NCI-H1048 (cell line): ENCODE measurements at places on chromosomes 1 and 21.

- DNase-seq: no peak
Observed at GRCh38 chr1:116558140-116558549, 12.7 kb downstream of the CD58 start.

GRCh38 chr1:61245696-61246400 lies 163.5 kb downstream of the NFIA start:
- DNase-seq: no peak

DNA sequence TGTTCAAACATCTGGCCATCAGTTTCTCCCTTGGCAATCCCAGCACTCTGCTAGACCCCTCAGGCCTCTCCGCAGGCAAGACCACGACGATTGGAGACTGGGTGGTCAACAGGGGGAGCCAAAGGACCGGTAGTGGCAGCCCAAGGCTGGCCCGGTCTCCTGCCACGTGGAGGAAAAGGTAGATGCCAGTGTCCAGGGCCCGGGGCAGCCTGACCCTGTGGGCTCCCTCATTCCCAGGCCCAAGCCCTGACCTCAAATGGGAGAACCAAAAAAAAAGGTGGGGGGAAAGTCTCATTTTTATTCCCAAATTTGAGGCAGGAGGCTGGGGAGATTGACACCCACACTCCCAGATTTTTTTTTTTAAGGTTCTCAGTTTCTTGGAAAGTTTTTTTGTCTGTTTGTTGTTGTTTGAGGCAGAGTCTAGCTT lies 24.8 kb downstream of the S100A6 start:
- peak; percentile 41 for DNase-seq

- no peak for DNase-seq
Observed at GRCh38 chr1:167871331-167871730, 42.6 kb downstream of the ADCY10 start.

DNA sequence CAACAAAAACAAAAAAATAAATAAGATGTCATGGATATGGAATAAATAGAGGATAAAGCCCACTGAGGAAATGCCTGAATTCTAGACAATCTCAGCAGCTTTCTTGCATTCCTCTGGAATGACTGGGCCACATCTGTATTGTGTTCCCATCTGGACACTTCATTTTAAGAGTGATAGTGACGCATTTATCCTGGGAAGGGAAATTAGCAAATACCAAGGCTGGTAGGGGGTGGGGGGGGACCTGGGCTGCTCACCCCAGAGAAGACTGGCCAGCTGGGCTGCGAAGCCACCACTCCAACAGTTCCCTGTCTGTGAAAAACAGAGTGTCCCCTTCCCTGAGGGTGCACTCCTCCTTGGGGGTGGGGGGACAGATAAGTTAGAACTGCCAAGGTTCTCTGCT lies 106.3 kb downstream of the HIVEP3 start:
- no peak for DNase-seq

DNA sequence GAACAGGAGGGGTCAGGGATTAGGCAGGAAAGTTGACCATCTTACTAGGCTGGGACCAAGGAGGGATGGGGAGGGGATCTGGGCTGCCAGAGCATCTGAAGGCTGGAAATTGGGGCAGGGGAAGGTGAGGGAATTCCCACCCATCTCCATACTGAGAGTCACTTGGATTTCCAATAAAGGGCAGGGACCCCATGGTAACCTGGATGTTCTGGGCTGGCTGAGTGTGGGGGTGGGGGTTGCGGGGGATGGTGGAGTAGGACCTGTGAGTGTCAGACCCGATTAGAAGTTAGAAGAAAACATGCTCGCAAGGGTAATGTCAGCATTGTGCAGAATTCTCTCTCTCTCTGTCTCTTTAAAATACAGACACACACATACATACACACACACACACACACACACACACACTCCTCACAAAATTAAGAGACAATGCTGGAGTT lies 40.0 kb upstream of the EPS15 start:
- no peak for DNase-seq

- DNase-seq: no peak
Observed at GRCh38 chr1:220045356-220046051, 801 bp downstream of the EPRS1 start.

GRCh38 chr1:25694167-25695007 lies 77.8 kb downstream of the MAN1C1 start:
- DNase-seq: no peak

DNA sequence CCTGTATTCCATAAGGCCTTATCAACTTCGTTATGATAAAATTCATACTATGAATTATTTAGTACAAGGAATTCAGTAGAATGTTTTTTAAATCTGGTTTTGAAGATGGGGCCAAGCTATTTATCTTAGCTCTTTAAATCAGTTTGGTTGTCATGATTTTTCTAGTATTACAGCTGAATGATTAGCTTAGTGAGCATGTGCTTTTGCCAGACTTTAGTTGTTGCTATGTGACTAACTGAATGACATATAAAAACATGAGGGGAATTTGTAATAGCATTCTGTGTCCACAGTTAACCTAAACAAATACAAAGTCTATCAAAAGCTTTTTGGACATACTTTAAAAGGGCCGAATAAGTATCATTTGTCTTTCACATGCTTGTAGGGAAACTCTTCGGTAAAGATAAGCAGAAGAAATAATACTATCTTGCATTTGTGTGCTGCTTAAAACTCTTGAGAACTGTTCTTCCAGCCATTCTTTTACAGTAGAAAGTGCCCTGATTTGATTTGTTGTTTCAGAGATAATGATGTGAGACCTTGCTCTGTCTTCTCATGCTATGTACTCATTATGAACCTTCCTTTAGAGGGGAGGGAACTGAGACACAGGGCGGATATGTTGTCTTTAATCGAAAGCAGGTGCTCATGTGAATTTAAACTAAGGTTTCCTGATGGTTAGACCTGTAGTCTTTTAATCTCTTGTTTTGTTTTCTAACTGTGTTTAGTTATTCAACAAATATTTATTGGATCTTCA lies 18.8 kb downstream of the NEK7 start:
- DNase-seq: no peak

DNA sequence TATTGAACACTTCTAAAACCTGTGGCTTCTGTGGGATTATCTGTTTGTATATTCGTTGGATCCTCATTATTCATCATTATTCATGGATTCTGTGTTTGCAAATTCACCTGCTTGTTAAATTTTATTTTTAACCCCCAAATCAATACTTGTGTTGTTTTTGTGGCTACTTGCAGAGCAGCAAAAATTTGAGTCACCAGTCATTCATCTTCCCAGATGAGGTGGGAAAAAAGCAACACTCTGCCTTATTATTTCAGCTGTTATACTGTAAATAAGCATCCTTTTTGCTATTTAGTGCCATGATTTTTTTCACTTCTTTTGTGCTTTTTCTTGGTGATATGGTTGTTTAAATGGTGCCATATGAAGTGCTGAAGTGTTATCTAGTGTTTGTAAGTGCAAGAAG lies 56.7 kb downstream of the RASAL2 start:
- no peak for DNase-seq

- no peak for DNase-seq
Observed at GRCh38 chr1:63774617-63775417, 1.0 kb downstream of the ROR1 start.

DNA sequence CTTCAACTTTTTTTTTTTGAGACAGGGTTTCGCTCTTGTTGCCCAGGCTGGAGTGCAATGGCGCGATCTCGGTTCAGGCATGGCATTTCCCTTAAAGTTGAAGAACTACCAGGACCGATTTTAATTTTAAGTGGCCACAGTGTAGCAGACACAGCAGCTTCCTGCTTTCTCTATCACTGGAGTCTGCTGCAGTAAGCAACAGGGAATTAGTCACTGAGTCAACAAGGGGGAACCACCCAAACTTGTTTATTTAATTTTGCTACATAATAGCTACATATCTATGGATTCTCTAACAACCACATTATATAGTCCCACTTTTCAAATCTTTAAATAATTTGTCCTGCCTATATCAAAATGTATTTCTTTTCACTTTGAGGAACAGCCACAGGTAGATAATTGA lies 12.5 kb upstream of the TNNI3K start:
- no peak for DNase-seq

- DNase-seq: no peak
Observed at GRCh38 chr1:75602486-75602885, 8.4 kb downstream of the SLC44A5 start.

DNA sequence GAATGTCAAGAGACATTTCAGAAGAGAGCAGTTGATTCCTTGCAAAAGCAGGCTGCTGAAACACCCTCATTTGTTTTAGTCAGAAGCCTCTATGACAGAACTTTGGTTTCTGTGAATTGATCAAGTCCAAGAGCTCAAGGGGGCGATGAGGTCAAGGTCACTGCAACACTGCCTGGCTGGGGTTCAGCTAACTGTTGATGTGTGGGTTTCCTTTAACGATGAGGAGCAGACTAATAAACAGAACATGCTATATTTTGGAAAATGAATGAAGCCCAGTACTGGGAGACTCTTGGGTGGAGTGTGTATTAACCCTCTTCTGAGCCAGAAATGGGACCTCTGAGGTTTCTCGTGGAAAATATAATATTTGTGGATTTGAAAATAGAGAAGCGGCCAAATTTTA lies 109.3 kb downstream of the ZC3H11B start:
- DNase-seq: no peak

- DNase-seq: no peak
Observed at GRCh38 chr1:160853754-160854153, 8.9 kb downstream of the CD244 start.

DNA sequence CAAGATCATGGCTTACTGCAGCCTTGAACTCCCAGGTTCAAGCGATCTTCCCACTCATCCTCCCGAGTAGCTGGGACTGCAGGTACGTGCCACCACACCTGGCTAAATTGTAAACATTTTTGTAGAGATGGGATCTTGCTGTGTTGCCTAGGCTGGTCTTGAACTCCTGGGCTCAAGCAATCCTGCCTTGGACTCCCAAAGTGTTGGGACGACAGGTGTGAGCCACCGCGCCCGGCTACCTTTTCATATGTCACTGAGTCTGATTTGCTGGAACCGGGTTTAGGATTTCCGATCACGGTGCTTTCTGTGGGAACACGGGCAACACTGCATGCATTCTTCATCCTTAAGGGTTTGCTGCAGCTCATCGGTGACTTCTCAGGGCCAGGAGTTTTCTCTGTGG lies 32.2 kb upstream of the PCBP3 start:
- DNase-seq: no peak

- no peak for DNase-seq
Observed at GRCh38 chr1:106224426-106224825, 832.0 kb upstream of the PRMT6 start.
